Spinal cord (tissue), 10 donors: ENCODE measurements at places on chromosomes 13 and 19.

DNA sequence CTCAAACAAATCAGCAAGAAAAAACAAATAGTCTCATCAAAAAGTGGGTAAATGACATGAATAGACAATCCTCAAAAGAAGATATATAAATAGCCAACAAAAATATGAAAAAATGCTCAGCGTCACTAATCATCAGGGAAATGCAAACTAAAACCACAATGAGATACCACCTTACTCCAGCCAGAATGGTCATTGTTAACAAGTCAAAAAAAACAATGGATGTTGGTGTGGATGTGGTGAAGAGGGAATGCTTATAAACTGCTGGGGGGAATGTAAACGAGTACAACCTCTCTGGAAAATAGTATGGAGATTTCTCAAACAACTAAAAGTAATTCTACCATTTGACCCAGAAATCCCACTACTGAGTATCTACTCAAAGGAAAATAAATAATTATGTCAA, 239.2 kb upstream of the RFC3 start:
- DNase-seq, result no peak

GRCh38 chr19:19429361-19429760, 23.9 kb downstream of the GATAD2A start:
- no peak for DNase-seq

DNA sequence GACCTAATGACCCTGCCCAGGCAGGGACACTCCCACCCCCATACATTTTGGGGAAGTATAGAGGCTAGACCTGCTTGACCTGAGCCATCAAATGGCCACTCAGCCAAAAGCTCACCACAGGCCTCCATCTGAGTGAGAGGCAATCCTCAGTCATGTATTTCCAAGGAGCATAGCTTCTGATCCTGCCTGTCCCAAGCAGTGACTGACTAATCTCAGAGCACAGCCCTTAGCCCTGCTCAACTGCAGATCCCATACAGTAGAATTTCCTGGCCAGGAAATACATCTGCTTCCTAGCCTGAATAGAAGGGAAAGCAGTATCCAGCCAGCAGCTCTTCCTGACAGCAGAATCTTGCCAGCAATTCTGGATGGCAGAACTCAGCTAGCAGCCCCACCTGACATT, 880.6 kb upstream of the GPC6 start:
- DNase-seq, result no peak

DNA sequence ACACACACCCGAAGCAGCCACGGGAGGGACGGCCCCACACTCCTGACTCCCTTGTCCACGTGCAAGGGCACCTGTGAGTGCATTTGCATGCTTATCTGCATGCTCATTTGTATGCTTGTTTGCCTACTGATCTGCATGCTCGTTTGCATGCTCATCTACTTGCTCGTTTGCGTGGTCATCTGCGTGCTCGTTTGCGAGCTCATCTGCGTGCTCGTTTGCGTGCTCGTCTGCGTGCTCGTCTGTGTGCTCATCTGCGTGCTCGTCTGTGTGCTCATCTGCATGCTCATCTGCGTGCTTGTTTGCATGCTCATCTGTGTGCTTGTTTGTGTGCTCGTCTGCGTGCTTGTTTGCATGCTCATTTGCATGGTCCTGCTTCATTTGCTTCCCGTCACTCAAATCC, 23.8 kb downstream of the SHC2 start:
- peak; percentile 65 for DNase-seq

- DNase-seq, result no peak
Measured at GRCh38 chr13:94464771-94465170, 14.7 kb downstream of the DCT start.

DNA sequence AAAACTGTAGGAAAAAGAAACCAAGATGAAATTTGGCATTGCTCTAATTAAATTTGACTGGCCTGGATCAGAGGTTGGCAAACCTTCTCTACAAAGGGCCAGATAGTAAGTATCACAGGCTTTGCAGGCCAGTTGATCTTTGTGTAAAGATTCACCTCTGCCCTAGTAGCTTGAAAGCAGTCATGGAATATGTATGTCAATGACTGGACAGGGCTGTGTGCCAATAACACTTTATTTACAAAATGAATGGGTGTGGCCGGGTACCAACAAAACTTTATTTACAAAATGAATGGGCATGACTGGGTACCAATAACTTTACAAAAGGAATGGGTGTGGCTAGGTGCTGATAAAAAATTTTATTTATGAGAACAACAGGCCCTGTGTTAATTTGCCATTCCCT, 20.0 kb downstream of the SIN3B start:
- no peak for DNase-seq

- DNase-seq, result peak; percentile 66
Measured at GRCh38 chr19:10593820-10594637, 6.9 kb upstream of the AP1M2 start.

- peak; percentile 34 for DNase-seq
Measured at GRCh38 chr13:113275387-113275786, 21.7 kb upstream of the LAMP1 start.

DNA sequence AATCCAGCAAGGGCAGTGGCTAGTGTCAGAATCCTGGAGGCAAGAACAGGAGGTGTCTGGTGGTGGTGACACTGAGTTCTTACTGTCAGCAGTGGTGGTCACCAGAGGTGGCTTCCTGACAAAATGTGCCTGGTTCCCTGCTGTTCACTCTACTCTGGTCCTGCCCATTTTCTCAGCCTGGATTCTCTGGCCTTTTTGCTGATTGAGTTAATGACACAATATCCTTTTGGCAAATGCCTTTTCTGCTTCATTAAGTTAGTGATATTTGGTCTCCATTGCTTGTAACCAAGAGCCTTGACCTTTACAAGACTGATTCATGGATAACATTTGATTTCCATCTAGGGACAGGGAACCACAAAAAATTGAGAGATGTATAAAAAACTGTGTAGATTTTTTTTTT, 51.1 kb downstream of the RFC3 start:
- no peak for DNase-seq

- no peak for DNase-seq
Measured at GRCh38 chr19:17121736-17122293, 46.2 kb downstream of the MYO9B start.

DNA sequence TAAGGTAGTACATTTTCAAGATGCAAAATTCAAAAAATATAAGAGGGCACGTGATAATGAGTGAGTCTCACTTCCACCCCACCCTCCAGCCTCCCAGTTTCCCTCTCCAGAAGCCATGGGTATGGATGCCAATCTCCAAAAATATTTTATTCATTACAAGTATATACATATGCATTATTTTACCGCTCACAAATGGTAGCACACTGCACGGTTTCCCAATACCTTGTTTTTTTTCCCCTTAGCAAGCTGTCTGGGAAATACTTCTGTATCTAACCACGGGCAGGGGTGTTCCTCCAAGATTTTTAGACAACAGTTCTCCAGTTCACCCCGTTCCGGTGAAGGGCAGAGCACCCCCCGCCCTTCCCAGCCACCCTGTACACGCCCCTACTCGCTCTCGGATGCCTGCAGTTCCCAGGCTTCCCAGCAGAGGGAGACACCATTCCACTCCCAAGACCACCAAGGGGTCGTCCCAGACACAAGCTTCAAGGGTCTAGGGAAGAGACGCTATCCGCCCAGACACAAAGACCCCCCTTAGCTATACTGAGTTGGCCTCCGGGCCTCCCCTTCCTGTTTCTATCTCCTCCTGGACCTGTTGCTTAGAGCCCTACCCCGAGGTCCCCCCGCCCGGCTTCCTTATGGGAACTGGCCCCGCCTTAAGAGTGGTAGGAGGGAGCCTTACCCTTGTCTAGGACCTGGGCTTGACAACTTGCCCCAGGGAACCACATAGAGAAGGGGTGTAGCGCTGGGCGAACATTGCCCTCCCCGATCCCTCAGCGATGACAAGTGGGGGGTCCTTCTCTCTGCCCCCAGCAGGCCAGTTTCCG, 1.1 kb upstream of the FXYD3 start:
- DNase-seq, result peak; percentile 68

DNA sequence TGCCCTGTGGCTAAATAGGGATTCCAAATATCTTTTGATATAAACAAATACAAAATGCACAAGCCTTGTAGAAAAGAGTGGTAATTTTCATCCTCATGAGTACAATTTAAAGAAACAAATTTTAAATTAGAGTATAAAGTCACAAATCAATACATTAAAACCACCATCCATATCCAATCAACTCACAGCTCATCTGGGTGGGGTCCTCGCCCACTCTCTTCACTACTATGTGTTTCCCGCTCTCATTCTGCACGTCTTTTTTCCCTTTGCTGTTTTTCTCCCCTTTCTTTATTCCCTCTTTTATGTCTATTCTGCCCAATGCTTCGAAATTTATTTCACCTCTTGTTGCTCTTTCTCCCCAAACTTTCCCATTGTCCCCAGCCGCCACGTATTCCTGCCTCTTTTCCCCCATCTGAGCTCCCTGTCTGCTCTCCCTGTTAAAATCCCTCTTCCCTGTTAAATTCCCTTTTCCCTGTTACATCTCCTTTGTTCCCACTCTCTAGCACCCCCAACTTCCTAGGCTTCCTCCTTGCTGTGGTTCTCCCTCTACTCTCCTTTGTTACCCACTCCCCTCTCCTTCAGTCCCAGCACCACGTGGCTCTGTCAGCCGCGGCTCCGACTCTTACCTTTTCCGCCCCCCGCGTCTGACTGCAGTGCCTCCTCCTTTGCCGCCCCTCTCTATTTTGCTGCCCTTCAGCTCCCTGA, 1.3 kb downstream of the ZNF616 start:
- no peak for DNase-seq

DNA sequence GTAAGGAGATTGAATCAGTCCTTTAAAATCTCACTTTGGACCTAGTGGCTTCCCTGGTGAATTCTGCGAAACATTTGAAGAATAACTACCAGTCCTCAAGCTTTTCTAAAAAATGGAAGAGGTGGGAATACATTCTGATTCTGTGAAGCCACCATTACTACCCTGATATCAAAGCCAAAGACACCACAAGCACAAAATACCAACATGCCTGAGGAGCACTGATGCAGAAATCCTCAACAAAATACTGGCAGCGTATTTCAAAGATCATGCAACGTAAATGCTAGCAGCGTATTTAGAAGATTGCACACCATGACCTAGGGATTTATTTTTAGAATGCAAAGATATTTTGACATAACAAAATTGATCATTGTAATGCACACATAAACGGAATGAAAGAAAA, 14.4 kb downstream of the ATP4B start:
- no peak for DNase-seq

GRCh38 chr19:46875657-46876056, 14.9 kb downstream of the ARHGAP35 start:
- DNase-seq, result no peak

GRCh38 chr19:33724721-33725060, 72.0 kb upstream of the KCTD15 start:
- no peak for DNase-seq
